CD4-positive, alpha-beta T cell (primary cell): ENCODE measurements at places on chromosomes 1 and 21. TPM values are rescaled to one million over a fixed set of nuclear protein-coding genes. Genes with fewer than 3 reads are reported as not detected.

- no peak overlapping the region for H3K27ac ChIP-seq
- peaks cover 34% of the 10 kb centered on the region for H3K4me1 ChIP-seq
- DNase-seq = no peak
Observed at GRCh38 chr1:7784492-7785071, 491 bp downstream of the PER3 start.

DNA sequence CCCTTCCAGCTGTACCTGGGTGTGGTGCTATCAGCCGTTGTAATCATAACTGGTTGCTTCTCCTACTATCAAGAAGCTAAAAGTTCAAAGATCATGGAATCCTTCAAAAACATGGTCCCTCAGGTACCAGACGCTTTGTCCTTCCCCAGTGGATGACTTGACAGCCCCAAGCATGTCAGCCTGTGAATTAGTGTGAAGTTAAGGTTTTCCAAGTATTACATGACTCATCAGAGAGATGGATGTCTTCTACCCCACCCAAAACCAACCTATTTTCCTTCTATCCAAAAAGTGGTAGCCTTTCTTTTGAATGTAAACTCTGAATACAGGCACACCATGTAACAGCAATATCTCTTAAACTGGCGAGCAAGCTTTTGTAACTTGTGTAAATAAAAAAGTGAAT lies 15.1 kb downstream of the ATP1A1 start:
- DNase-seq = no peak
- H3K36me3 ChIP-seq = peaks cover 96% of the 10 kb centered on the region
- no peak overlapping the region for H3K27ac ChIP-seq
- no peaks in the 10 kb centered on the region for H3K27me3 ChIP-seq

The C2CD4D gene
- total RNA-seq = 0.75 TPM

The LIPI gene
- not detected for total RNA-seq

The BNIPL gene
- total RNA-seq = 0.30 TPM

GRCh38 chr1:32855861-32856617 lies 14.7 kb downstream of the FNDC5 start:
- no peak for DNase-seq
- H3K36me3 ChIP-seq = peaks cover 65% of the 10 kb centered on the region
- H3K27me3 ChIP-seq = no peaks in the 10 kb centered on the region
- H3K4me3 ChIP-seq = no peak overlapping the region

DNA sequence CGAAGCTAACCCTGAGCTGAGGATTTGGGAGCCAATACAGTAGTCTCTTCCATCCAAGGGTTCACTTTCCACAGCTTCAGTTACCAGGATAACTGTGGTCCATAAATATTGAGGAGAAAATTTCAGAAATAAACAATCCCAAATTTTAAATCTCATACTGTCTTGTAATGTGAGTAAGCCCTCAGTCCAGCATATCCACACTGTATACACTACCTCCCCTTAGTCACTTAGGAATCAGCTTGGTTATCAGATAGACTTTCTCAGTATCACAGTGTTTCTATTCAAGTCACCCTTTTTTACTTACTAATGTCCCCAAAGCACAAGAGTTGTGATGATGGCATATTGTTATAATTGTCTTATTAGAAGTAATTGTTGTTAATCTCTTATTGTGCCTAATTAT lies 102.3 kb upstream of the GNG12 start:
- H3K36me3 ChIP-seq = no peaks in the 10 kb centered on the region
- H3K4me3 ChIP-seq = no peak overlapping the region

GRCh38 chr1:39462074-39462473 lies 29.4 kb upstream of the BMP8A start:
- no peak overlapping the region for H3K4me3 ChIP-seq
- no peaks in the 10 kb centered on the region for H3K4me1 ChIP-seq
- H3K36me3 ChIP-seq = peaks cover 96% of the 10 kb centered on the region

DNA sequence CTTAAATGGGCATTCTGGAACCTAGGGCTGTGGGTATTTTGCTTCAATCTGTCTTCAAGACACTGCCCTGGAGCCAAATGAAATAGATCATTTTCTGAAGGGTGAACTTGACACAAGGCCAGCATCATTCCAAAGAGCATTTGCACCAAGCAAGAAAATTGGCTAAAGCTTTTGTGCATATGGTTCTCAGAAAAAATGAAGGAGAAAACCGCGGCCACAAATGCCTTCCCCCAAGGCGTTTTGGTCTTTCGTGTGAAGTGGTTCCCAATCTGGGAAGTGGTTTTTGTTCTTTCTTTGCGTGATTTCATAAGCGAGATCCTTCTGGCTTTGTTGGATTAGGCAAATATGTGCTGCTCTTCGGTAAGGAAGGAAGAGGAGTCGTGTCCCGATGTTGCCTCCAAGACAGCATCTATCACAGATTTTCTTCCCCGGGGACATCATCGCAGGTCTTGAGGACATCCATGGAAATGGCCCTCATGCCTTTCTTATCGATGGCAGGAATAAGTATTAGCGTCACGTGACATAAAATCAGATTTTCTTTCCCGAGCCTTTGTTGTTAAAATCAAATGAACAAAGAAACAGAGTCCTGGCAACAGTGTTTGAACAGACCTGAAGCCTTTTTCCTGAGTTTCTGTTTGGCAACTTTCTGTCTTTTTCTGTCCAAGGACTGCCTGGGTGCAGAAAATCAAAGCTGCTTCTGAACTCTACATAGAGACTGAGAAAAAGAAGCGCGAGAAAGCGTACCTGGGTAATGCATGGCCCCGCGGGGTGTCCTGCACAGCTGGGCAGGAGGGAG lies 31.0 kb downstream of the ATP5PO start:
- H3K27ac ChIP-seq = no peak overlapping the region
- H3K4me1 ChIP-seq = no peaks in the 10 kb centered on the region
- DNase-seq = no peak
- H3K4me3 ChIP-seq = no peak overlapping the region
- no peaks in the 10 kb centered on the region for H3K27me3 ChIP-seq

DNA sequence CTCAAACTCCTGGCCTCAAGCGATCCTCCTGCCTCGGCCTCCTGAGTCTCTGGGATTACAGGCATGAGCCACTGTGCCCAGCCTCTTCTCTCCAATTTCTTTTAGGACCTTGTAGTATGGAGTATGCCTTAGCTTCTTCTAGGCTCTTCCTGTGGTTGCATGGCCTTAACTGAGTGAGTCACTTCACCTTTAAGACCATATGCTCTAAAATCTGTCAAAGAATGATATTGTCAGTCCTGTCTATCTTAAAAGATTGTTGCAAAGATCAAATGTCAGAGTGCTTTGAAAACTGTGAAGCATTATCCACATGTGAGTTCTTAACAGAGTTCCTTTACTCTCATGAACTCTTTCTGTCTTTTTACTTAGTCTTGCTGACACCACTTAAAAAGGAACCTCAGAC lies 37.2 kb downstream of the ATP2B4 start:
- no peak for DNase-seq
- no peaks in the 10 kb centered on the region for H3K27me3 ChIP-seq
- H3K27ac ChIP-seq = no peak overlapping the region
- no peak overlapping the region for H3K4me3 ChIP-seq
- H3K4me1 ChIP-seq = peaks cover 78% of the 10 kb centered on the region

The MROH9 gene
- not detected for total RNA-seq

GRCh38 chr1:114725230-114725629 lies 8.7 kb upstream of the NRAS start:
- H3K4me3 ChIP-seq = no peak overlapping the region
- H3K36me3 ChIP-seq = peaks cover 100% of the 10 kb centered on the region
- H3K27me3 ChIP-seq = no peaks in the 10 kb centered on the region
- no peak overlapping the region for H3K27ac ChIP-seq
